ENCODE measurements at places on chromosomes 12 and 14.

GRCh38 chr14:103730490-103731035 lies 15.0 kb downstream of the ZFYVE21 start:
- no peak for DNase-seq

- no peak for DNase-seq
Measured at GRCh38 chr12:114683709-114684097, 272 bp downstream of the TBX3 start.

DNA sequence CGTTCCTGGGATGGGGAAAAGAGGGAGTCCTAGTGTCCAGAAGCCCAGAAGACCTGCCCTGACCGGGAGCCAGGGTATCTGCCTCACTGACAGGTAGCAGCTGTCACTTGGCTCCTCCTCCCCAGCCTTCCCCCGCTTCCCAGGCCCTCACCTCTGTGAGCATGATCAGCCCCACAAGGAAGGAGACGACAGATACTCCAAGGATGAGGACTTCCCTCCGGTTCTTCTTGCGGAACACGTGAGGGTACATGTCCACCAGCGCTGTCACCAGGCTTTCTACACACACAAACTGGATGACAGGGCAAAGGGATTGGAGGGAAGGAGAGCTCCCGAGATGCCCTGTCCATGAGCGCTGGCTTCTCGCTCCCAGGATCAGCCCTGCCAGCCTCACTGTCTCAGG lies 9.9 kb upstream of the SLC6A12 start:
- no peak for DNase-seq

DNA sequence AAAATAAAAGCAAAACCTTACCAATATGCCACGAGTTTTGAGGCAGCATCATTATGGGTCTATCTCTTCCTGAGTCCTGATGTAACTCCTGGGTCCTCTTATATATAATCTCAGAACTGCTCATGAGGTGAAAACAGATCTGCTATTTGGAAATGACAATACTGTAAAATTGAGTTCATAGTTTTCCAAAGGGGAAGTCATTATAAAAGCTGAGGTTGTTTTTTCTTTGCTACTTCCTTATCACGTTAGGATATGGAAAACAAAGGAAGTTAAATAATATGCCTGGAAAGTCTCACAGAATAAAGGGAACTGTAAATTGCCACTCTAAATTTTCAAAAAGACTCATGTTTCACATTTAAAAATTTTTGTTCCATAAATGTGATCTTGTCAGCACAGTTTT lies at the start of gene CD163L1:
Gene CD163L1 (minus strand): TSS at position 78 of the 400 bp plus-strand sequence. CDS start 26 bp downstream, at position 52.
- DNase-seq = no peak

GRCh38 chr12:54162741-54163140 lies 26.0 kb downstream of the SMUG1 start:
- no peak for DNase-seq

DNA sequence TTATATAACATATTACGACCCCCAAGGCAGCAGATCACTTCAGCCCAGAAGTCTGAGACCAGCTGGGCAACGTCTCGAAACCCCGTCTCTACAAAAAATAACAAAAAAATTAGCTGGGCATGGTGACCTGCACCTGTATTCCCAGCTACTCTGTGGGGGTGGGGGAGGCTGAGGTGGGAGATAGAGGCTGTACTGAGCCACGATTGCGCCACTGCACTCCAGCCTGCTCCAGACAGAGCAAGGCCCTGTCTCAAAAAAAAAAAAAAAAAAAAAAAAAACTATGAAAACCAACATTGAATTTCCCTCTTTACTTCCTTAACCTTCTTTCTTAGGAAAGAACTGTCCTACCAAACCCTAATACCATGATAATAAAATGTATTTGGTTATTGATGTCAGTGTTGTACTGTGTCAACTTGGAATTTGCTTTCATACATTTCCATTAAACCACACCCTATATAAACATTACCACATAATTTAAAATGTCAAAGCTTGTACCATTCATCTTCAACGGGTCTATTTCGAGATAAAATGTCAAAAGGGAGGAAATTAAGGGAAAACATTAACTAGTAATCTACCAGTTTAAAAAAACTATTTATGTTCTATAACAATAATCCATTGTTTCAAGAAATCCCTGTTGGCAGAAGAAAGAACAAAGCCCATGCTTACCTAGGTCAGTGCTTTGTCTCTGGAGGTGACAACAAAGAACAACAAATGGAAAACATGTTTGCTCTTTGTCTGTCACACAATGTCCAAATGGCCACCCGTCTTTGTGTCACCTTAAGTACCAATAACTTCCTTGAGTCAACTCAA lies 17.4 kb downstream of the GALNT4 start:
- DNase-seq = no peak

DNA sequence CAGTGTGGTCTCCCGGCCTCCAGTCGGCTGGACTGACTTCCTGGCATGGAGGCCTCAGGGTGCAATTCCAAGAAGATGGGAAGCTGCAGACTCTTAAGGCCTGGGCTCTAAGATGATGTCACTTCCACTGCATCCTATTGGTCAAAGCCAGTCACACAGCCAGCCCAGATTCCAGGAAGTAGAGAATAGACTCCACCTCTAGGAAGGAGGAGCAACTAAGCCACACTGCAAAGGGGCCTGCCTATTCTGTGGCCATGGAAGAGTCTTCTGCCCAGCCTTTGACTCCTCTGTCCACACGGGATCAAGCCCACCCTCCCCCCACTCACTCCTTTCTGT lies 103.9 kb upstream of the RFLNA start:
- DNase-seq = no peak

DNA sequence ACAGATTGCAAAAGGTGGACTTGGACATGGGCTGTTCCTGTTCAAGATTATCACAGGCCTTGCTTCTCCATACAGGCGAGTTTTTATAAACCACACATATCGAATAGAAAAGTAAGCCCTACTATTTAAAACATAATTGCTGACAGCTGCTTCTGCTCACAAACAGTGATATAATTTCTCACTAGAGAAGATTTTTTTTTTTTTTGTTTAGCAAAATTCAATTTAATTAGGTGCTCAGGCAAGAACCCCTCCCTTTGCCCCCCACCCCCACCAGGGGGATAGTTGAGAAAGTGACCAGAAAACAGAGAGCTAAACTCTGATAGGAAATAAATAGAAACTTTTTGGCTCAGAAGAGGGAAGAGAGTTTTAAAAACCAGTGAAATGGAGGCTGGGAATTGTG lies 132.8 kb upstream of the CRY1 start:
- no peak for DNase-seq

DNA sequence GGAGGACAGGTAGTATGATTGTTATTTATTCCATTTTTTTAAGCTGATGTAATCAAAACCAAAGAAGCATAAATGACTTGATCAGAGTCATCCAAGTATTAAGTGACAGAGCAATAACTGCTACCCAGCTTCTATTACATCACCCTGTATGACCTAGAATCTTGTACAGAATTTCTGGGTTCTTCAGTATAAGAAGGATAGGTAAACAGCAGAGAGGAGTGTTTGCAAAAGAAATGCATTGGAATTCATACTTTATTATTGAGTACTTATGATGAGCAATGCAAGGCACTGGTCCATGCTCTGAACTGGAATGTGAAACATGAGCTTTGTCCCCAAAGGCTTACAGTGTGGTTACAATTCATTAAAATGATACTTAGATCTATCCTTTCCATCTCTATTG lies 916.8 kb downstream of the DIO2 start:
- DNase-seq = no peak

DNA sequence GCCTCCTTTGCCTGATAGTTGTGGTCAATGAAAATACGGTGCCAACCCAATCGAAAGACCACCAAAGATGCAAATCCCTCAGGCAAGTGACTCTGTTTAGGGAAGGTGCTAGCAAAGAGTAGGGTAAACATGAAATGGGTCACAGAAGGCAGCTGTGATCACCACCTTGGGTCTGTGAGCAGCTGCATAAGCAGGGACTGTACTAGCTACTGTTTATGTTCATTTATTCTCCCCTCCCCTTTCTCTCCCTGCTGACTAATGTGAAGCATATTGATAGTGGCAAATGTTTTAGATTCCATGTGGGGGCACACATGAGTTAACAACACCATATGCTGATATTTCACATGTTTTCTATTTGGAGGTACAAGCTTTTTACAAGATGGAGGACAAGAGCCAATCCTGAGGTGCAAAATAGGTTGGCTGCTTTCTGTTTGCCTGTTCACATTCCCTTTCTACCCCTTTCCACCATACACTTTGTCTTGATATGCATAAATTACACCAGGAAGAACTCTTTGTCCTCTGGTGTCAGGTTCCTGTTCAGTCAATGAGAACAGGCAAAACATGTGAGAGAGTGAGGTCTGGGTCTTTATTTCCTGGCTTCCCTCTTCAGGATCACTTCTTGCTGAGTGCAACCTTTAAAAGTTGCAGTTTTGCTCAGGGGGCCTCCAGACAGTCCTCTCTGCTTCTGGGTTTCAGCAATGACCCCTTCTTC lies 71.1 kb downstream of the AVPR1A start:
- DNase-seq = no peak

DNA sequence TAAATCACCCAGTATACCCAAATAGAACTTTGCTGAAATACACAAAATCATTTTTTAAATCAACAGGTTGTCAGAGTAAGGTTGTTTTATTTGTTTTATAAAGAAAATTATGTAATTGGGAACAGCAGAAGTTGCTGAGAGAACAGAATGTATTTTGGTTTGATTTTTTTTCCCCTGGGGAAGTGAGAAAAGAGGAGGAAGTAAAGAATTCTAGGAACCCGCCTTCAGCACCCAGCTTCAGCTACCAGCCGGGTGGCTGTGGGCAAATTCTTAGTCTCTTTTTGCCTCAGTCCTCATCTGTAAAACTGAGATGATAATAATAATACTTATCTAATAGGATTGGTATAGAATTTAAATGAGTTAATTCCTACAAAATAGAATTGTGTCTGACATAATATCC lies 119.4 kb downstream of the SRGAP1 start:
- no peak for DNase-seq

- no peak for DNase-seq
Measured at GRCh38 chr12:94152292-94153078, 4.1 kb downstream of the PLXNC1 start.

DNA sequence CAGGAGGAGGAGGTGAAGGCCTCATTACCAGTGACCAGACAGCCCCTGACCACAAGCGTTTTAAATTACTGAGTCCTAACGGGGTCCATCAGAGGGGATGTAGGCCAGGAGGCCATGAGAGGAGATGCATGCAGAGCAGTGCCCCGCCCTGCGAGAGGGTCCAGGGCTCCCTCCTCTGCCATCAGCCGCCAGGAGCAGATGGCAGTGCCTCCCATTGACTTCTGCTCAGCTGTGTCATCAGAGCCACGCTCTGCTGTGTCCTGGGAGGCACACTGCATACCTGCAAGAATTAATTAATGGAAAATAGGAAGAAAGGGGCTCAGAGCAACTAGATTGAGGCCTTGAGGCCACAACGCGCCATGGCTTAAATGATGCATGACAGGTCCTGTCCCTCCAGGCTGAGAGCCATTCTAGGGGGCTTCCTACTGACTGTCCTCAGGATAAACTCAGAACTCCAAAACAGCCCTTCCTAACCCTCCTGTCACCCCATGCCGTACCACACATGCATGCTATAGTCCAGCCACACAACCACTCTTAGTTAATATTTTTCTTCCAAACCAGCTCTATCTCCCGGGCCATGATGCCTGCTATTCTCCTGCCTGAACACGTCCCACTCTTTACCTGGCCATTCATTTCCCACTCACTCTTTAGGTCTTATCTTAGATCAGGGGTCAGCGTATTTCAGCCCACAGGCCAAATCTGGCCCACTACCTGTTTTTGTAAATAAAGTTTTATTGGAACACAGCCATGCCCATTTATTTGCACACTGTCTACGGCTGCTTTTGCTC lies 235.8 kb downstream of the KSR2 start:
- no peak for DNase-seq

DNA sequence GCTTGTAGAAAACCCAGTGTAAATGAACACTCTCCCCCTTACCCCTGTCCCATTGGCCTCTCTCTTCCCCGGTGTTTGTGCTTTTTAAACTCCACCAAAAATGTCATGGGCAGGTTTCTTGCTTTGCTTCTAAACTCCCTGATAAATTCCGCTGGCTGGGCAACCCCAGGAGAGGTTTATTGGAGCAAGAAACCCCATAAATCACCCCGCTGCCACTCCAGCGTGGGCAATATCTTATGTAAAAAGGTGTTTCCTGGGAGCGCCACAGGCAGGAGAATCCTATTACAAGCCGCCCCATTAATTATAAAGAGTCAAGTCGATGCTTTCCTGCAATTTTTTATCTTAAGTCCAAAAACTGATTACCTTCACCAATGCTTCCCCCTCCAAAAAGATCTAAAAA lies 22.8 kb downstream of the LHX5 start:
- DNase-seq = no peak

GRCh38 chr14:76228138-76228537 lies 76.4 kb downstream of the GPATCH2L start:
- no peak for DNase-seq

DNA sequence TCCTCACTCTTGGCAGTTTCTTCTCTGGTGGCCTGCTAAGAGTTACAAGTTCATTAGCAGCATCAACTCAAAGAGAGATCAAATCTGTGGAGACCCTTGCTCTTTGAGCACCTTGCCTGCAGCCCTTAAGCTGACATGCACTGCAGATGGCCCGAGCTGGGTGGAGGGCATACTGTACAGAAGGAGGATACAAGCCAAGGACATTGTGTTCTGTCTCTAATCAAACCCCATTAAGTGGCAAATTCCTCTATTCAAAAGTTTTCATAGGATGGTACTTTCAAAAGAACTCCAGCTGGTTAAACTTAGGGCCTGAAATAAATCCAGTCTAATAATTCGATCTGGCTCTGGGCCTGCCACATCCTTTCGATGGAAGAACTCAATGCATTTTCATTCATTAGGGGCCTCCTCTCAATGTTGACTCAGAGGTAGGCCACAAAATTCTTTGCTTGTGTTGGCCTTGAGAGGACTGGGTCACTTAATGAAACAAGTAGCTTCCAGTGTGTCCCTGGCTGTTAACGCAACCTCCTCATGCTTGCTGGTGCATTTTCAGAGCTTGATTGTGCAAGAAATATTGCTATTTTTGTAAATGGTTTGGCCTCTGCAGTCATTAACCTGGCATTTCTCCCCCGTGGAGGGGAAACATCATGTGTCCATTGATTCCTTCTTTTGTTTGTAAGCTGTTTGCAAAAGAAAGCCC lies 318.2 kb downstream of the NUAK1 start:
- no peak for DNase-seq

- DNase-seq = no peak
Measured at GRCh38 chr14:53605562-53605961, 351.1 kb downstream of the BMP4 start.

DNA sequence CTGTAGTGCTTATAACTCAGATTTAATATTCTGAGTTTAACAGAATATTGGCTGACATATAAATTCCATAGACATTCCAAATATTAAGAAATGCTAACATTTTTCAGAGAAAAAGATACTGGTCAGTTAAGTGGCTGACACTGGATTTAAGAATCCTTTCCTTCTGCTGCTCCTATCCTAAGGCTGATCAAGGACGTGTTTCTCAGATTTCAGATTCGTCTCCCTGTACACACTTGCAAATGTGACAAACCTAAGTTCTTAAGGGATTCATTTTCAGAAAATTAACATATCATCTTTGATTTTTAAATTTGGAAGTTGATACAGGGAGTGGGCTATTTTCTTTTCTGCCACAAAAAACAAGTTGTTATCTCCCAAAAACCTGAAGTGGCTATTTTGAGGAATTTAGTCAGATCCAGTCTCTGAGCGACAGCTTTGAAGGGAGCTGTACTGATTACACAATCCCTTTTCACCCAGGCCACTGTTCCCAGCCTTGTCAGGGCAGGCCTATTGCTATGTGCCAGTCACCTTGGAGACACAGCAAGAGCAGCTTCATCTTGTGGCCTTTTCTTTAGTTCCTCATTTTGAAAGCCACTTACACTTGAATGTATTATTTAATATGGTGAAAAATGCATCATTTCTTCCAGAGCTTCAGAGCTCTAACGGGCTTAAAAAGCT lies 370.6 kb downstream of the KCNH5 start:
- no peak for DNase-seq
